Sigmoid colon (tissue), 7 donors: ENCODE measurements at places on chromosomes 2 and 18. TPM values are rescaled to one million over a fixed set of nuclear protein-coding genes. Genes with fewer than 3 reads are reported as not detected.

- no peak overlapping the region for H3K4me3 ChIP-seq
- H3K27ac ChIP-seq = no peak overlapping the region
- no peaks in the 10 kb centered on the region for H3K36me3 ChIP-seq
These were observed 2003.8 kb upstream of the PIK3C3 start for GRCh38 chr18:39951142-39951720.

DNA sequence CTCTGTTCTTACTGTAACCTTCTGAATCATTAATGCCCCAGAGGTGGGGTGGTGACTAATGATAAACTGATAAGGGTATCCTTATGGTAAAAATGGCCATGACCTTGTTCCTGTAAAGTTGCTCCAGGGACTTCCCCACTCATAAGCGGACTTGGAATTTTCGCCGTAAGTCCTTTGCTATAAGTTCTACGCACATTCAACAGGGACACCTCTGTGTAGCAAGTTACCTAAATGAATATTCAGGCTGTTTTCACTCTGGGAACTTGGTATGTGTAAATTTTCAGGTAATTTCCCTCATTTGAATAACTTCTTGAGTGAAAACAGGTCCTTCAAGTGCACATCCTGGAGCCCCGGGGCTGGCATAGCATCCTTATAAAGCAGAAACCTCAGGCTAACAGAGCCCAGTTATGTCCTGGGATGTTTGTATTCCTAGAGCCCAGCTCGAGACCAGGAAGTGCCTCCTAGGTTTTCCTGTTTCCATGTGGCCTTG is 9.4 kb upstream of the AGFG1 start:
- H3K4me1 ChIP-seq = no peaks in the 10 kb centered on the region
- H3K4me3 ChIP-seq = no peak overlapping the region
- no peak for DNase-seq
- H3K36me3 ChIP-seq = no peaks in the 10 kb centered on the region
- H3K27ac ChIP-seq = no peak overlapping the region
- no peaks in the 10 kb centered on the region for H3K27me3 ChIP-seq

GRCh38 chr18:67896451-67896850 is 379.9 kb upstream of the DSEL start:
- H3K27ac ChIP-seq = no peak overlapping the region
- H3K4me3 ChIP-seq = no peak overlapping the region
- DNase-seq = no peak

- H3K4me3 ChIP-seq = no peak overlapping the region
- no peaks in the 10 kb centered on the region for H3K27me3 ChIP-seq
- peaks cover 35% of the 10 kb centered on the region for H3K4me1 ChIP-seq
- no peak for DNase-seq
These were observed 25.3 kb downstream of the BABAM2 start for GRCh38 chr2:27915874-27916273.

GRCh38 chr2:149049142-149049541 is 10.6 kb downstream of the LYPD6B start:
- no peak overlapping the region for H3K27ac ChIP-seq
- DNase-seq = no peak
- no peak overlapping the region for H3K4me3 ChIP-seq
- H3K36me3 ChIP-seq = no peaks in the 10 kb centered on the region
- no peaks in the 10 kb centered on the region for H3K27me3 ChIP-seq

GRCh38 chr2:201116959-201117734 is 1.2 kb downstream of the CFLAR start:
- peak overlapping the region; percentile 99 for H3K27ac ChIP-seq
- peak overlapping the region; percentile 82 for H3K4me3 ChIP-seq
- peak; percentile 90 for DNase-seq
- H3K27me3 ChIP-seq = no peaks in the 10 kb centered on the region
- H3K4me1 ChIP-seq = peaks cover 34% of the 10 kb centered on the region
- no peaks in the 10 kb centered on the region for H3K36me3 ChIP-seq

GRCh38 chr2:71453404-71454220 is at the start of gene DYSF:
Gene DYSF (plus strand): TSS chr2:71453561.
- no peaks in the 10 kb centered on the region for H3K27me3 ChIP-seq
- DNase-seq = peak; percentile 78
- no peaks in the 10 kb centered on the region for H3K36me3 ChIP-seq
- H3K4me3 ChIP-seq = peak within 1 kb of the TSS; percentile 46
- H3K27ac ChIP-seq = peak within 1 kb of the TSS; percentile 84

- H3K4me3 ChIP-seq = no peak overlapping the region
- H3K27me3 ChIP-seq = no peaks in the 10 kb centered on the region
- no peaks in the 10 kb centered on the region for H3K36me3 ChIP-seq
- DNase-seq = no peak
- H3K4me1 ChIP-seq = no peaks in the 10 kb centered on the region
These were observed 66.1 kb downstream of the CHN1 start for GRCh38 chr2:174939046-174939445.

DNA sequence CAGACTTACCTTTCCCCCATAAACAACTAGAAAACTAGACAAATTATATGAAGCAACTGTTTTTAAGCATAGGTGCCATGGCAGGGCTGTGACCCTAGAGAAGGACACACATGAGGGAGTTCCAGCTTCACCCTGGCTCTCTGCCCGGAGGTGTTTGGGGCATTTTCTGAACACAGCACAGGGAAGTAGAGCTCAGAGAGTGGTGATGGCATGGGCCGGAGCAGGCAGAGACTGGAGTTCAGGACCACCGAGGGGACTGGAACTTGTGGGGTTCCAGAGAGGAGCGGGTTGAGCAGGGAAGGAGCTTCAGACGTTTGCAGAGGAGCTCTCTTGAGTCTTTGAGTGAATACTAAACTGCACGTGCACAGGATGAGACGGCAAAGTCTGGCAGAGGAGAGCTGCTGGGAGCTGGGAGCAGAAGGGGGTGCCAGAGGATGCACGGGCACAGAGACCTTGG is 26.5 kb upstream of the KLF11 start:
- no peaks in the 10 kb centered on the region for H3K27me3 ChIP-seq
- H3K27ac ChIP-seq = no peak overlapping the region
- no peaks in the 10 kb centered on the region for H3K4me1 ChIP-seq
- H3K36me3 ChIP-seq = no peaks in the 10 kb centered on the region

- H3K36me3 ChIP-seq = no peaks in the 10 kb centered on the region
- DNase-seq = no peak
- H3K27me3 ChIP-seq = no peaks in the 10 kb centered on the region
- no peak overlapping the region for H3K4me3 ChIP-seq
These were observed 130.8 kb downstream of the COMMD1 start for GRCh38 chr2:62036229-62036628.

GRCh38 chr18:32289483-32290075 is 99.7 kb downstream of the MEP1B start:
- H3K27ac ChIP-seq = no peak overlapping the region
- H3K4me1 ChIP-seq = no peaks in the 10 kb centered on the region
- peaks cover 5% of the 10 kb centered on the region for H3K36me3 ChIP-seq
- no peaks in the 10 kb centered on the region for H3K27me3 ChIP-seq

- H3K4me1 ChIP-seq = peaks cover 44% of the 10 kb centered on the region
- H3K36me3 ChIP-seq = no peaks in the 10 kb centered on the region
- no peaks in the 10 kb centered on the region for H3K27me3 ChIP-seq
- no peak for DNase-seq
- H3K27ac ChIP-seq = peak overlapping the region; percentile 80
These were observed 468 bp downstream of the UXS1 start for GRCh38 chr2:106193690-106193976.

DNA sequence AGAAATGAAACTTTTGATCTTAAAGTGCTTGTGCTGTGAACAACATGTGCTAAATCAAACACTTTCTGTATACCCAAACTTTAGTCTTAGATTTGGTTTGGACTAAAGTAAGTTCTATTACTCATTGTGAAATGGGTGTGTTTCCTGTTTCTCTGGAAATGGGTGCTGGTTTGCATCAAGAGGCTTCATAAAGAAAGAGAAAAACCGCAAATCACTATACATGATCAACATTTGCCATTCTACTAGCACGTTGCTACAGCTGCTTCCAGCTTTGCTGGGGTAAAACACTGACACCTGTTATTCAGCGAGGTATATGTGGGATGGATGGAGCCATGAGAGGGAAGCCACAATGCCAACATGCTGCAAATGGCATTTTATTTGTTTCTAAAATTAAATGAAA is 547.0 kb upstream of the ACVR2A start:
- DNase-seq = no peak
- peak overlapping the region; percentile 9 for H3K27ac ChIP-seq
- H3K4me1 ChIP-seq = peaks cover 15% of the 10 kb centered on the region
- H3K4me3 ChIP-seq = no peak overlapping the region
- H3K27me3 ChIP-seq = no peaks in the 10 kb centered on the region

- DNase-seq = no peak
- no peaks in the 10 kb centered on the region for H3K36me3 ChIP-seq
- H3K4me1 ChIP-seq = no peaks in the 10 kb centered on the region
- H3K27me3 ChIP-seq = no peaks in the 10 kb centered on the region
- no peak overlapping the region for H3K4me3 ChIP-seq
These were observed 116.3 kb downstream of the POLE4 start for GRCh38 chr2:75074708-75075107.

OTOS gene
- polyA plus RNA-seq = not detected

KATNAL2 gene
- polyA plus RNA-seq = 0.60 TPM

CYTIP gene
- polyA plus RNA-seq = 36.4 TPM

ARHGEF33 gene
- polyA plus RNA-seq = not detected

EPHA4 gene
- 4.8 TPM for polyA plus RNA-seq
